Aorta (tissue), 5 donors: ENCODE measurements at places on chromosomes 12 and 14.
A peak's percentile ranks its signal among the peaks of the same experiment; 100 is the strongest.

- H3K36me3 ChIP-seq: no peaks in the 10 kb centered on the region
- H3K27me3 ChIP-seq: no peaks in the 10 kb centered on the region
- no peak overlapping the region for H3K4me3 ChIP-seq
- DNase-seq: peak; percentile 66
- H3K4me1 ChIP-seq: no peaks in the 10 kb centered on the region
- H3K27ac ChIP-seq: no peak overlapping the region
Observed at GRCh38 chr12:52865090-52865944, 16.5 kb upstream of the KRT78 start.

DNA sequence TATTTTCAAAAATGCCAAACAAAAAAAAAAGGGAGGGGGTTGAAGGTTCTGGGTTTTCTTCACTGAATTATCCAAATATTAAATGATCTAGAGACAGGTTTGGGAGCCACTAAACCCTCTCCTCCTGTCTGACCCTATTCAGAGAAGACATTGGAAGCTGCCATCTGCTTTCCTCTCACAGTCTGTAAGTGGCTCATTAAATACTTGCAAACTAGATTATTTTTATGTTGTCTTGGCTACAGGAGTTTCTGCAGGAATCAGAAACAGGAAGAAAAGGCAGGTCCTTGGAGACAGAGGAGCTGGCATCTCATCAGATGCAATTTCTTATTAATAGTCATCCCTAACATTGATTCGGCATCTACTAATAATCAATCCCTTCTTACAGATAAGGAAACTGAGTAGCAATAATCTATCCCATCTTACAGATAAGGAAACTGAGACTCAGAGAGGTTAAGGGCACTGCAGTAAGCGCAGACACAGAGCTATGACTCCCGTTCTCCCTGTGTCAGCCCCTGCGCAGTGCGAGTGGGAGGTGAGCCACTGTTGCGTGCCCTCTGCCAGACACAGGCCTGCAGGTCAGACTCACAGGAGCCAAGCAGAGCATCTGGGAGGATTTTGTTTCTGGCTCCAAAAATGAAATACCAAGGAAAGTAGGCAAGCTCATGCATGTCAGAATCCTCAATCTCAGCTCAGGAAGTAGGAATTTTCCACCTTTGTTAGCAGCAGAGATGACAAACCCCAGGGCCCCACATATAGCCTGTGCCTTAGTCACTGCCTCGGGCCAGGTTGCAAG lies 11.0 kb downstream of the BDKRB2 start:
- no peak overlapping the region for H3K4me3 ChIP-seq
- H3K27ac ChIP-seq: no peak overlapping the region
- no peaks in the 10 kb centered on the region for H3K36me3 ChIP-seq
- no peak for DNase-seq

DNA sequence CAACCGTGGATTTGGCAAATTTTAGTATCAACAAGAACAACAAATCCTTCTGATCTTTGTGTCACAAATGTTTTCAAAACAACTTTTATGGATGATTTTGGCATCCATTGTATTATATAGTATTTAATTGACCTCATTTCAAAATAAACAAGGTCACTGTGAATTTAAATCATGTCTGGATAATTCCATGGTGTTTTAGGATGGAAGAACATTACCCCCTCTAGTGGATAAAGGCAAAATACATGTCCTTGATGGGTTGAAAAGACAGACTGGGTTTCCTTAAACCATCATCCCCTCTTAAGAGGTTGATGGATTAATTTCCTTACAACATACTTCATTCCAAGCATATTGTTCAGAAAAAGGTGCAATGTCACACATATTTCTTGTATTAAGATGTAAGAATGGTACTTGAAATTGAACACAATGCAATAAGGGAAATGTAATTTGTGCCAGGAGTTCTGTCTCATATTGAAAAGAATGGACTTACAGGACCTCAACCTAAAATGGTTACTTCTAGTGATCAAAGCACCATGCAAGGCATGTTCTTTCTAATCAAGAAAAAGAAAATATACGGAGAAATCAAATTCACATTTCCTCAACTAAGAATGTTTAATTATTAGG lies 352.0 kb downstream of the BCAT1 start:
- no peaks in the 10 kb centered on the region for H3K4me1 ChIP-seq
- DNase-seq: no peak
- H3K27me3 ChIP-seq: no peaks in the 10 kb centered on the region
- H3K27ac ChIP-seq: no peak overlapping the region
- H3K36me3 ChIP-seq: no peaks in the 10 kb centered on the region

GRCh38 chr14:54771411-54772027 lies 131.1 kb downstream of the GCH1 start:
- no peak overlapping the region for H3K4me3 ChIP-seq
- peaks cover 7% of the 10 kb centered on the region for H3K36me3 ChIP-seq
- DNase-seq: no peak
- H3K4me1 ChIP-seq: peaks cover 9% of the 10 kb centered on the region
